ENCODE measurements at places on chromosomes 6 and 20.

DNA sequence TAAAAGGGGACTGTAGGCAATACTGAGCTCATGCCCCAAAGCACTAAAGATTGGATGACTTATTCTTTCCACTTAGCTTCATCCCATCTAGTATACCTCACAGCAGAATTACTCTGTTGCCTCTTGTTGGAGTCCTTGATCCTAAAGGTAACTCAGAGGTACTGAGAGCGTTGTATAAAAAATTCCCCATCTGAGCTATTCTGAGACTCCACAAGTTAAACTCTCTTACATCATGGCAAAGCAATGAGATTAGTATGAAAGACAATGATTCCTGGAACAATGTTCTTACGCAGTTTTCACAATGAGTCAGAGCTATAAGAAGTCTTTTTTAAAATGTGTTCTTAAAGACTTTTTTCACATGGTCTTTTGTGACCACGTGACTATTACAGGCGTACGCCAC lies 370.1 kb downstream of the ADGRB3 start:
- no peak for DNase-seq

DNA sequence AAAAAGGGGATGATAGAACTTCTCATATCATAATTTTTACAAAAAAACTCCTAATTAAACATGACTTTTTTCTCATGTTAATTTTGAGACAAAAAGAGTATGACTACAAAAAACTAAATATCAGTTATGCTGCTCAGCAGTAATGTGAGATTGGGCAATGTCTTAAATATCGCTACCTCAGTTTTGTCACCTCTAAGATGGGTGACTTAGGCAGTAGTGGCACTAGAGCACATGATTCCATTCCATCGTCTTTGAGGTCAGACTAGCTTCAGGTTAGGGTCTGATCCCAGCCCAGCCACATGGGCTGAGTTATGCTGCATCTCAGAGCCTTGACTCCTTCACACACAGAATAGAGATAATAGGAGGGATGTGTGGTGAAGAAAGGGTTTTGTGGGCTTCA lies 11.0 kb downstream of the DCBLD1 start:
- no peak for DNase-seq

DNA sequence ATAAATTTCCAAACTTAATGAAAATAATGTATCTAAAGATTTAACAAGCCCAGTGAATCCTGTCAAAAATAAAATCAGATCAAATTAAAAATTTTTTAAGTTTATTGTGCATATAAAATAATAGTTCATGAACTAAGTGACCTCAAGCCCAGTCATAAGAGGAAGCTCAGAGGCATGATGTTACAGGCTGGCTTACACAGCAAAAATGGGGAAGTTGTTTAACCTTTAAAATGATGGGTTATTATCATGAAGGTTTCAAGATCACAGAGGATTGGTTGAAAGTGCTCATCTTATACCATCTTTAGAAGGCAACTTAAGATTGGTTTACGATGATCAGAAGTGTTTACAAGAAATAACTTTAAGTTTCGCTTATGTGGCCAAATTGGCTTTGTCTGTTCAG lies 102.5 kb downstream of the PAK5 start:
- DNase-seq, result no peak

- no peak for DNase-seq
Measured at GRCh38 chr6:121578216-121578615, 142.8 kb downstream of the GJA1 start.

- peak; percentile 94 for DNase-seq
Measured at GRCh38 chr6:27902335-27903314, 9.6 kb downstream of the OR2B2 start.

- no peak for DNase-seq
Measured at GRCh38 chr6:63269470-63269869, 50.3 kb downstream of the LGSN start.

DNA sequence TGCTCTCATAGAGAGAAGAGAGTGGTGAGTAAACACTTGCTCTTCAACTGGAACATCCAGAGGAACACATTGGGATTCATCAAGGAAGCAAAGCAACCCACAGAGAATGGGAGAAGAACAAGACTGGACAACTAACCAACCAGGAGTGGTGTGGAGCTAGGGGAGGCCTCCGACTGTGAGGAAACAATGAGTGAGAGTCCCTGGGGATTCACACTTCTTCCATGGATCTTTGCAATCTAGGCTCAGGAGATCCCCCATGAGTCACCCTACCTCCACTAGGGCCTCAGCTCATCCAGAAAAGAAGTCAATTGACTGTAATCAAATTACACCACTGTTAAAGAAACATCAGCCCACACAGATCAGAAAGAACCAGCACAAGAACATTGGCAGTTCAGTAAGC lies 42.3 kb upstream of the CLVS2 start:
- DNase-seq, result no peak

DNA sequence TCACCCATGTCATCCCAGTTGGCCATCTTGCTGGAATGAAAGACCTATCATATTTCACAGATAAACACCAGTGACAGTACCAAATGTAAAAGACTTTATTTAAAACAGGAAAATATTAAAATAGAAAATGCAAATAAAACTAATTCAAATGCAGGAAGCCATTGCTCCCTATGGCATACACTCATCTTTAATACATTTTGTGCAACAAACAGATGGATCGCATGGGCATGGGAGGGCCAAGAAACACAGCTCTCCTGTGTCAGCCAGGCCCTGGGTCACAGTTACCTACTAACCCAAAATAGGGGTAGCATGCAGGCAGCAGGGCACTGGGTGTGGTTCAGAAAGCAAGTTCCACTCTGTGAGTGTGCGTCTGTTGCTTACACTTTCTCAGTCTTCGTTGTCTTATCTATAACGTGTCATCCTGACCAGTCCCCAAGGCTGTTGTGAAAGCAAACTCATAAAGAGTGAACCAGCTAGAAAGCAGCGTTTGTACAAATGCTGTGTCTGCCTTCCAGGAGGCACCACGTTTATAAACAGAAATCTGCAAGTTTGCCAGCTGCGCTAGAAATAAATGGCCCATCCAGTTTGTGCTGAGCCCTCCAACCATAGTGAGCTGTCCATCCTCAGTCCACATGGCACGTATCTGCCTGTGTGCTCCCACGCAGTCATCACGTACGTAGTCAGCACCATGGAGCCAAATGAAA lies 180.5 kb downstream of the SYNDIG1 start:
- DNase-seq, result no peak

All from B cell (primary cell).